ENCODE measurements at places on chromosomes 7 and 10. TPM values are rescaled to one million over a fixed set of nuclear protein-coding genes. Genes with fewer than 3 reads are reported as not detected.

DNA sequence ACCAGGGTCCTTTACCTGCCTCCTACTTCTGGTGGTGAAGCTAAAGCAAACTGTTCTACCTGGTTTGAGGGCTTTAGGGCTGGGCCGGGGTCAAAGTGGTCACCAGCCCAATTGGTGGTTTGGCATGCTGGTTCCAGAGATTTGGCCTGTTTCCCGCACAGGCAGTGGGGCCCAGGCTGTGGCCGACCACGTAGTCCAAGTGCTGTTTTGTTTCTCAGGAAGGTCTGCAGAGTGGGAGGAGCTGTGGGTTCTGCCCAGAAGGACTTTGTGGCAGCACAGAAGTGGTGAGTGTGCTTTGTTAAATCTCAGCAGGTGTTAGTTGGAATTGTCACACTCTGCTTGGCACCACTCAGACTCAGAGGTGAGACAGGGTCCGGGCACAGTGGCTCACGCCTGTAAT lies 85.8 kb downstream of the MKX start:
- no peaks in the 10 kb centered on the region for H3K27me3 ChIP-seq
- H3K27ac ChIP-seq = no peak overlapping the region
- no peak overlapping the region for H3K4me3 ChIP-seq

Gene ALOX5
- total RNA-seq = 1.7 TPM

DNA sequence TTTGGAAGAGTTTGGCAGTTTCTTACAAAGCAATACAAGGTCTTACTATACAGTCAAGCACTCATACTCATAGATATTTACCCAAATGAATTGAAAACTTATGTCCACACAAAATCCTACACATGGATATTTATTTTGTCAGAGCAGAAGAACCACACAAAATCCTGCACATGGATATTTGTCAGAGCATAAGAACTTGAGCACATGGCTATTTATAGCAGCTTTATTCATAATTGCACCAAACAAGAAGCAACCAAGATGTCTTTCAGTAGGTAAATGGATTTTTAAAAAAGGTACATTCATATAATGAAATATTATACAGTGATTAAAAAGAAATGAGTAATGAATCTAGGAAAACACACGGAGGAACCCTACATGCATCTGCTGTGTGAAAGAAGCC lies 115.4 kb downstream of the BTAF1 start:
- H3K27ac ChIP-seq = no peak overlapping the region
- no peak for DNase-seq
- H3K27me3 ChIP-seq = no peaks in the 10 kb centered on the region
- H3K4me1 ChIP-seq = no peaks in the 10 kb centered on the region
- no peaks in the 10 kb centered on the region for H3K36me3 ChIP-seq
- no peak overlapping the region for H3K4me3 ChIP-seq

GRCh38 chr7:424961-425793 lies 94.5 kb downstream of the PDGFA start:
- no peaks in the 10 kb centered on the region for H3K27me3 ChIP-seq
- H3K4me3 ChIP-seq = no peak overlapping the region
- H3K36me3 ChIP-seq = no peaks in the 10 kb centered on the region
- no peaks in the 10 kb centered on the region for H3K4me1 ChIP-seq

DNA sequence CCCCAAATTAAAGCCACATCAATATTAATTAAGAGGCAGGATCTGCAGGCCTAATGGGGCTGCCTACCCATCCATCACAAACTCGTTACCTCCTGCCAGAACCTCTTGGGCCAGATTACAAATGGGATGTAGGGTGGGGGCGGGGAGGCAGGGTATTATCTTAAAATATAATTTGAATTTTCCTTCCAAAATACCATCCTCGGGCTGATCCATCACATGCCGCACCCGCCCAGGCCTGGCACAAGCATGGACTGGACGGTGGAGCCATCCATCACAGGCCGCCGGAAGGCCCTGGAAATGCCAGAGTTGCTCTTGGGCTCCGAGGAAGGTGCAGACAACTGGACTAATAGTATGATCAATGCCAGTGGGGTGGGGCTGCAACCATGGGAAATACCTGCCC lies 212.8 kb downstream of the GRID1 start:
- no peaks in the 10 kb centered on the region for H3K27me3 ChIP-seq
- no peak for DNase-seq
- H3K27ac ChIP-seq = no peak overlapping the region
- no peaks in the 10 kb centered on the region for H3K36me3 ChIP-seq
- H3K4me1 ChIP-seq = no peaks in the 10 kb centered on the region

Gene FZD8
- total RNA-seq = 1.7 TPM

GRCh38 chr10:15624401-15625196 lies 95.1 kb downstream of the ITGA8 start:
- no peaks in the 10 kb centered on the region for H3K4me1 ChIP-seq
- no peaks in the 10 kb centered on the region for H3K36me3 ChIP-seq
- no peaks in the 10 kb centered on the region for H3K27me3 ChIP-seq
- DNase-seq = no peak
- no peak overlapping the region for H3K27ac ChIP-seq

DNA sequence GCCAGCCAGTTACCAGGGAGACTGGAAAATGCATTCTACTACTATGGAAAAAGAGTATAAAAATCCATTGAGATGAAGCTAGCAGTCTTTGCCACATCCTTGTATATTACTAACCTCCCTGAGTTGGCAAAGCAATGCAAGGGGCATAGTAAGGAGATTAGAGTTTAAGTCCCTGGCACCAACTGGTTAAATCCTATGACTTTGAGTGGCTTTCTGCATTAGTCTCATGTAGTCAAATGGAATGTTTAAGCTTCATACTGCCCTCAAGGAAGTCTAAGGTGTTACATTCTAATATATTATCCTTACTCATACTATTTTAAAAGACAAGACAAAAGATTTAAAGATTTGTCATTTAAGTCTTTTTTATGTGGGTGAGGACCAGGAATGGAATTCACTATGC lies 110.1 kb downstream of the INHBA start:
- no peak overlapping the region for H3K27ac ChIP-seq
- H3K4me3 ChIP-seq = no peak overlapping the region
- DNase-seq = no peak
- no peaks in the 10 kb centered on the region for H3K27me3 ChIP-seq
- no peaks in the 10 kb centered on the region for H3K4me1 ChIP-seq

DNA sequence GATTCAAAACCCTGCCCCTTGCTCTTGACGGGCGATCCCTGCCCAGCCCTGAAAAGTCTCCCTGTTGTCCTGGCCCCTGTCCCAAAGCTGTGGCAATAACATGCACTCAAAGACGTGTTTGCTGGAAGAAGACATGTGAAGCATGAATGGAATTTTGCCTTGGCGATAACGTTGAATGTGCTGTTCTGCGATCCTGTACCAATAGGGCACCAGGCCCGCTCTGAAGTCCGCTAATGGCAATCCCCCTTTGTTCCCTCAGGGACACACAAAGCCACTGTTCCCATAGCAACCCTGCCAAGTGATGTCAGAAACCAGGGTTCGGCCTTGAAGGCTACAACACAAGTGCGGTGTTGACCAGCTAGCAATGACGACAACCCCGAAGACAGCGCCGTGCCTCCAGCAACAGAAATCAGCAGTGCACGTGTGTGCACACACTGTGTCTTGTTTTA lies 284.6 kb downstream of the KLF6 start:
- H3K27ac ChIP-seq = no peak overlapping the region
- H3K4me1 ChIP-seq = no peaks in the 10 kb centered on the region
- peak; percentile 71 for DNase-seq
- no peaks in the 10 kb centered on the region for H3K36me3 ChIP-seq

DNA sequence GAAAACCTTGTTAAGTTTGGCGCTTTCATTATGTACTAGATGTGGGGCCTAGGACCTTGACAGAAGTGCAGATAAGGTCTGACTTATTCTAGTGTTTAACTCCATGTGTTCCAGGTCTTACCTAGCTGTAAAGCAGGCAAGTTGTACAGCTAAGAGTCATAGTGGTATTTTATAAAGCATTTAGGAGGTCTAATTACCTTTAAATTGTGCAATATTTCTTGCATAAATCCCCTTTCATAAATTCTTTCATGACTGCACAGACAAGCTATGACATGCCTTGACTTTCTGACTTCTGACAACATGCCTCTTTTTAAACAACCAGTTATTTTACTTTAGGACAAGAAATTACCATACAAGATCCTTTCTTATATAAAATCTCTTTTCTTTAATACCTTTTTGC lies 151.6 kb upstream of the VSTM2A start:
- no peak overlapping the region for H3K4me3 ChIP-seq
- no peak for DNase-seq
- H3K4me1 ChIP-seq = no peaks in the 10 kb centered on the region
- H3K27ac ChIP-seq = no peak overlapping the region

Gene PLXDC2
- total RNA-seq = 20.5 TPM

All from ovary (tissue), 10 donors.